NB4 (cell line): ENCODE measurements at places on chromosomes 13 and 19.

DNA sequence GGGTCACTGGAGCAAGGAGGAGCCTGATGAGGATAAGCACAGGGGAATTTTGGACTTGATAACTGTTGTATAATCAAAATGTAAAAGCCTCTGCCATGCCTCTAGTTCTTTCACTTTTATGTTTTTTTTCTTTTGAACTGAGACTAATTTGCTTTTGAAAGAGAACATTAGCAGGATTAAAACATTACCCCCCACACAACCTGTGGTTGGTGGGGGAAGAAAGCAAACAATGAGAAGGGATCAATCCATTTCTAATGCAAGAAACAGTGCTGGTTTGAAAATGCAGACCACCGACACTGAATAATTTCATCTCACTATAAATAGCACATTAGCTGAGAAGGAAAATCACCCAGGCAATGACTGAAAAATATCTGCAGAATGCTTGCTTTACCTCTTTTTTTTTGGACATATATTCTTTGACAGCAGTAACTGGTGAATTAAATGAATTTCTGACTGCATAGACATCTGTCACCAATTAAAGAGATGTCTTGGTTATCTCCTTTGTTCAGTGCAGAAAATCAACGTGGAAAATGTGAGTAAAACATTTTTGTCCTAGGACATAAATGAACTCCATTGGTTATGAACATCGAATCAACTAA is 48.6 kb upstream of the TRPC4 start:
- no peak for DNase-seq

DNA sequence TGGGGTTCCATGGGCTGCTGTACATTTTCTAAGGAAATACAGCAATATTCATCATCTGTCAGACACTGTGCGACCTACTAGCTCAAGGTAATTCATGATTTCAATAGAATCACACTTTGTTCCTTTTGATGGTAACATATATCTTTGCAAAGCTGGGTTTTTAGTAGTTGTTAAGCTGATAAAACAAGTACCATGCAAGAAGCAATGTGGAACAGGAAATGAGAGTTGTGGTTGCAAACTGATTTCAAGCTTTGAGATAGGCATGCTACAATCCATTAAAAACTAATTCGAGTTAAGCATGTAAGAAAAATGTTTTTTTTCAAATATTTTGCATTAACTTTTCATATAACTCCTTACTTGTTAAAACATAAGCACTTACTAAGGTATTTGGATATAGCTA is 6.8 kb upstream of the MBNL2 start:
- DNase-seq = no peak

DNA sequence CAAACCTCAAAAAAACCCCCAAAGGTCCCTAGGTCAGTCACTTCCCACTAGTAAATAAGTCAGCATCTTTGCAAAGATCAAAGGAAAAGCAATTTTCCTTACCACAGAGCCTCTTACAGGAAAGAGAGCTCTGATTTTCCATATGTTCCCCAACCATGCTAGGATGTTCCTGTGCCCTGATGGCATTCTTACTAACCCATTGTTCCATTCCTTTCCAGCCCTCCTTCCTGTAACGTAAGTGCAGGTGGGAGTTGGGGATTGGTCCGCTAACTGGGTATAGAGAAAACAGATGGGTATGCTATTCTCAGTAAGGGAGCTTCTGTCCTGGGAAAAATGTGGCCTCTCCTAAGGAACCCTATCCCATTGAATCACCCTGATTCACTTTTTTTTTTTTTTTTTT is 14.3 kb downstream of the DPRX start:
- no peak for DNase-seq

- DNase-seq = no peak
These were observed 119.3 kb downstream of the IRS2 start for GRCh38 chr13:109667056-109667455.

- peak; percentile 32 for DNase-seq
These were observed 515.0 kb upstream of the KLHL1 start for GRCh38 chr13:70623239-70623638.

DNA sequence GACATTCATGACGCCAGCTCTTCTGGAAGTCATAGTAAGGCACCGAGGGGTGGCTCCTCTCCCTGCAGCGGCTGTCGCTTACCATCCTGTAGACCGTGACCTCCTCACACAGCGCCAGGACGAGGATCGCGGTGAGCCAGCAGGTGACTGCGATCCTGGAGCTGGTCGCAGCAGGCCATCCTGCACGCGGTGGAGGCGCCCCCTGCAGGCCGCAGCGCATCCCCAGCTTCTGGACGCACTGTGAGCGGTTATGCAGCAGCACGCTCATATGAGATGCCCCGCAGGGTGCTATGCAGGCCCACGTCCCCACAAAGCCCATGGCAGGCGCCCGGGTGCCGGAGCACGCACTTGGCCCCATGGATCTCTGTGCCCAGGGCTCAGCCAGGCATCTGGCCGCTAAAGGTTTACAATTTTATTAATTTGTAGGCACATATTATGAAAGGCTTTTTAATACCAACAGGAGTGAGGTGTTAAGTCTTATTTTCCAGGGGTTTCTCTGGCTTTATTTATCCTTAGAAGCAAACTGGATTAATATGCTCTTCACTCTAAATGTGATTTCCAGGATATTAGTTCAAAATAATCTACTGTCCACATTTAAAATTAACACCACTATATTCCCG is 35.6 kb upstream of the PSPC1 start:
- DNase-seq = peak; percentile 69

- DNase-seq = no peak
These were observed 18.8 kb upstream of the TMEM255B start for GRCh38 chr13:113740286-113740556.

GRCh38 chr19:1238369-1239303 is 831 bp upstream of the CBARP start:
- no peak for DNase-seq

- DNase-seq = peak; percentile 11
These were observed 62.0 kb upstream of the PDCD5 start for GRCh38 chr19:32519023-32519422.

- peak; percentile 77 for DNase-seq
These were observed 37.0 kb upstream of the CCNA1 start for GRCh38 chr13:36395280-36395679.

DNA sequence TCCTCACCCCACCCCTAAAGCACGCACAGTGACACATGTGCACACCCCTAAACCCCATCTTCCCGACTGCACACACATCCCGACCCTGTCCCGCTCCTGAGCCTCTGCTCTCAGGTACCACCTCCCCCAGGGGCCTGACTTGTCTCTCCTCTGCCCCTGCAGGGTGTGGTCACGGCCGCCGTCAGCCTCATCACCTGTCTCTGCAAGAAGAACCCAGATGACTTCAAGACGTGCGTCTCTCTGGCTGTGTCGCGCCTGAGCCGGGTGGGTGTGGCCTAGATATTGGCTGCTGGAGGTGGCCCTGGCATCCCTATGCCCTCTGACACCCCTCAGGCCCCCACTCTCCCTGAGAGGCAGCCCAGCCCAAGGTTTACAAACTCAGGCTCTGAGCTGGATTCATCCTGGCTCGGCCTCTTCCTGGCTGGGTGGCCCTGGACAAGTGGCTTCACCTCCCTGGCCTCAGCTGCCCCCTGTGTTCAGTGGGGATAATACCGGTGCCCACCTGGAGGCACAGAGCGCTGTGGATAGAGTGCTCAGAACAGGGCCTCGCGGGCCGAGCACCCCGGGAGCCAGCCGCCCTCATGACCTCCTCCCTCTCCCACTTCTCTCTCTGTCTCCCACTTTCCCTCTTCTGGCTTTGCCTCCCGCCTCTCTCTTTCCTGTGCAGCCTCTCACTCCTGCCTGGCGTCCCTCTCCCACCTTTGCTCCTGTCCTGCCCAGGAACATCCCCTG is 20.1 kb downstream of the FUZ start:
- no peak for DNase-seq

DNA sequence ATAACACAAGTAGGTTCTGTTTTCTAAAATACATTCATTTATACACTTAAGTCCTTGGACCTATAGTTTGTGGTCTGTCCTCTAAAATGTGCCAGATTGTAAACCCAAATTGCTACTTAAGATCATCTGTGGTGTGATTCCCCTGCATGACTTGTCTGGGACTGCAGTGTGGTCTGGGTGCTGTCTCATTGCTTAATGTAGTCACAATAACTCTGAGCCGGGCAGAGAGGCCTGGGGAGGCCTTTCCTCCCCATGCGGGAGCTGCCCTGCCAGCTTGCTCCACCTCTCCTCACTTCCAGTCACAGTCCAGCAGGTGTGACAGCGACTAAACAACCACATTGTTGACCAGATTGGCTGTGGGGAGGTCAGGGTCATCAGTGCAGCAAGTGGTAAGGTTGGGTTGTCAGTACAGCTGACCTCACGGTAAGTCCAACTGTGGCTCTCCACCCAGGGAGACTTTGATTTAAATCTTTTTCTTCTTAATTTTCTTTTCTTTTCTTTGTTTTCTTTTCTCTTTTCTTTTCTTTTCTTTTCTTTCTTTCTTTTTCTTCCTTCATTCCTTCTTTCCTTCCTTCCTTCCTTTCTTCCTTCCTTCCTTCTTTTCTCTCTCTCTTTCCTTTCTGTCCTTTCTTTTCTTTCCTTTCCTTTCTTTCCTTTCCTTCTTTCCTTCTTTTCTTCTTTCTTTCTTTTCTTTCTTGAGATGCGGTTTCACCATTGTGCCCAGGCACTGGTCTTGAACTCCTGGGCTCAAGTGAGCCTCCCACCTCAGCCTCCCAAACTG is 4.4 kb upstream of the TUBA3C start:
- no peak for DNase-seq

- DNase-seq = peak; percentile 87
These were observed 586 bp downstream of the LIG1 start for GRCh38 chr19:48169578-48169938.

DNA sequence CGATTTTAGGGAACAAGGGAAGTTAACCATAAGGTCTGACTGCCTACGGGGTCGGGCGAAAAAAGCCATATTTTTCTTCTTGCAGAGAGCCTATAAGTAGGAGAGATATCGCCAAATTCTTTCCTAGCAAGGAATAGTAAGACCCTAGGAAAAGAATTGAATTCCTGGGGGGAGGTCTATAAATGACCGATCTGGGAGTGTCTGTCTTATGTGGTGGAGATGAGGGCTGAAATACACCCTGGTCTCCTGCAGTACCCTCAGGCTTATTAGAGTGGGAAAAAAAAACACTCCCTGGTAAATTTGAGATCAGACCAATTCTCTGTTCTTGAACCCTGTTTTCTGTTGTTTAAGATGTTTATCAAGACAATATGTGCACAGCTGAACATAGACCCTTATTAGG is 447.5 kb upstream of the ATXN8OS start:
- no peak for DNase-seq

DNA sequence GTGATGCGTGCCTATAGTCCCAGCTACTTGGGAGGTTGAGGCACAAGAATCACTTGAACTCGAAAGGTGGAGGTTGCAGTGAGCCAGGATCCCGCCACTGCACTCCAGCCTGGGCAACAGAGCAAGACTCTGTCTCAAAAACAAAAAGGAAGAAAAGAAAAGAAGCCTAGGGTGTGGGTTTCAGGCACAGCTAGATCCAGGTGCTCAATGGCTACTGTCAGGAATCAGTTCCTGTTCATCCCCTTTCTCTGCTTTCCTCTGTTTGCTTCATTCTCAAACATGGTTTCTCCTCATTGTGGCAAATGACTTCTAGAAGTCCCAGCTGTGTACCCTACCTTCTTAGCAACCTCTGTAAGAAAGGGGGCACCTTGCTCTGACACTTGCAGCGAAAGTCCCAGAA is 5.9 kb downstream of the CBLC start:
- DNase-seq = no peak

GRCh38 chr13:95784161-95784899 is 107.4 kb downstream of the DNAJC3 start:
- DNase-seq = no peak

- DNase-seq = no peak
These were observed 2.3 kb downstream of the ERF start for GRCh38 chr19:42252365-42253244.

- DNase-seq = peak; percentile 21
These were observed 128.6 kb downstream of the DLEU7 start for GRCh38 chr13:50714891-50715290.

DNA sequence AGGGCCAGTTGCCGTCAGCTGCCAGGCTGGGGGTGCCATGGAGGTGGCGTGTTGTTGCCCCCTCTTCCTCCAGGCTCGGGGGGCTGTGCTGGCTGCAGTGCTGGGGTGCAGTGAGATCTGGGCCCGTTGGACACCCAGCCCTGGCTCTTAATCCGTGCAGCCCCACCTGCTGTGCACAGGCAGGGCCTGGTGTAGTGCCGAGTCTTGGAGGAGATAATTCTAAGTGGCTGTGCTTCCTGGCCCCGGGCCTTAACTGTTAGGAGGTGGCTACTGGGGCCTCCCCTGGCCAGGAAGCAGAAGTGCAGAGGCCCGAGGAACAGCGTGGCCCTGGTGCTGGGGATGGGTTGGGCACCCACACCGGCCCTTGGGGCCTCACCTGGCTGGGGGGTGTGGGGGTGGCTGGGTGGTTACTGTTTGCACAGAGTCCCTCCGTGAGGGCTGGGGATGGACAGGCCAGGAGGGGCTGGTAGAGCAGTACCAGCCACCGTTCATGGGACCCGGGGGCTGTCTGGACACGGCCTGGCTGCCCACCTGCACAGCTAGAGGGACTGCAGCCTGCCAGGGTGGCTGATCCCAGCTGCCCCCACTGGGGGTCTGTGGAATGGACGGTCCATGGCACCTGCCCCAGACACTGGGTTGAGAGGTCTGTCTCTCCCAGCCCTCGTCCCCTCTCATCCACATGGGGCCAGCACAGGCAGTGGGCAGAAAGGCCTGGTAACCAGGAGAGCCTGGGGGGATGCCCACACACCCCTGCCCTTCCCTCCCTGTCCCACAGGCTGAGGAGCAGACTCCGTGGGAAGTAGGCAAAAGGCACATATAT is 3.3 kb downstream of the GPX4 start:
- DNase-seq = peak; percentile 37

- no peak for DNase-seq
These were observed 85.7 kb downstream of the SHISA2 start for GRCh38 chr13:25966086-25966485.

DNA sequence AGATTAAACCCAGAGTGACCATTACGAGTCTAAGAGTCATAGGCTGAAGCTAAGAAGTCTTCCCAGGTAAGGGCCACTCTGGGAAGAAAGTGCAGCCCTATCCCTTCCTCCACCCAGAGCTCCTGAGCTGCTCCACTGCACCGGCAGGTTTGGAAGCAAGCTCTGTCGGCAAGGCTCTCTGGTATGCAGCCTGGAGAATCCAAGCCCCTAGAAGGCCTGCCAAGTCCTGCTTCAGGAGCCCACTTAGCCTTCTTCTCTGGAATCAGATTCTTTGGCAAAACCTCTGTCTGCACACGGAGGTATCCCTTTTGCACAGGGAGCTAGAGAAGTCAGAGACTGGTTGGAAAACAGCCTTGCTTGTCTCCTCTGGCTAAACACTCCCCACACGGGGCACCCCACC is 58.5 kb downstream of the CEBPG start:
- DNase-seq = no peak

- peak; percentile 82 for DNase-seq
These were observed 516.2 kb downstream of the MYO16 start for GRCh38 chr13:109145631-109146030.
